ENCODE measurements at places on chromosomes 5 and 9.

DNA sequence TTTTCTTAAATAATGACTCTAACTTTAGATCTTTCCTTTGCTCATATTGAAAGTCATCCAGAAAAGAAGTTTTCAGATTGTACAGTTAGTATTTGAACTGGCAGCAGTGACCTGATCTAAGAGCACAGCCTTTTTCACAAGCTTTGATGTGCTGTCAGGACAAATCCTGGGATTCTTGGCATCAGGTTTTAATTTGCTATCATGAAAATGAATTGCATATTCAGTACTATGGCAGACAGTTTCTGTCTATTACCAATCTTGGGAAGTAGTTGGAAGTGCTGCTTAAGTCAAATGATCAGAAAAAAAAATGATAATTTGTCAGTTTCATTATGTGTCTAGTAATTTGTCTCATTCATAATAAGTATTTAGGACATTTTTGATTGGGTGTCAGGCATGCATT lies 925.6 kb upstream of the ARRDC3 start:
- DNase-seq = no peak

DNA sequence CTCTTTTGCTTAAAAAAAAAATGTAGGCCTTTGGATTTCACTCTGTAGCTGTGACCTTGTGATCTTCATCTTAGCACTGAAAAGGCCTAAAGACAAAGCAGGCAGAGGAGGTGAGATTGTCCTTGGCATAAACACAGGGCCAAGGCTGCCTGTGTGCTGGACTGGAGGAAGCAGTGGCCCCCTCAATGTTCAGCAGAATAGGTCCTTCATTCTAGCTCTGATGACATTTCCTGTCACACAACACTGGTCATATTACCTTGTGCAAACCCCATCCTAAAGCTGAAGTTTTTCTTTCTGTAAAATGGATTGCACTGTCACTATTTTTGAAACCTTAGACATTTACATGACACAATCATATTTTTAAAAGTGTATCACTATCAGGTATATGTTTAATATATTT lies 147.4 kb downstream of the INSYN2B start:
- DNase-seq = no peak

- DNase-seq = no peak
Measured at GRCh38 chr9:19033015-19033414, at the start of gene SAXO1. TSS of gene SAXO1 (minus strand) at chr9:19033209. CDS start at chr9:19032908, 301 bp downstream.

DNA sequence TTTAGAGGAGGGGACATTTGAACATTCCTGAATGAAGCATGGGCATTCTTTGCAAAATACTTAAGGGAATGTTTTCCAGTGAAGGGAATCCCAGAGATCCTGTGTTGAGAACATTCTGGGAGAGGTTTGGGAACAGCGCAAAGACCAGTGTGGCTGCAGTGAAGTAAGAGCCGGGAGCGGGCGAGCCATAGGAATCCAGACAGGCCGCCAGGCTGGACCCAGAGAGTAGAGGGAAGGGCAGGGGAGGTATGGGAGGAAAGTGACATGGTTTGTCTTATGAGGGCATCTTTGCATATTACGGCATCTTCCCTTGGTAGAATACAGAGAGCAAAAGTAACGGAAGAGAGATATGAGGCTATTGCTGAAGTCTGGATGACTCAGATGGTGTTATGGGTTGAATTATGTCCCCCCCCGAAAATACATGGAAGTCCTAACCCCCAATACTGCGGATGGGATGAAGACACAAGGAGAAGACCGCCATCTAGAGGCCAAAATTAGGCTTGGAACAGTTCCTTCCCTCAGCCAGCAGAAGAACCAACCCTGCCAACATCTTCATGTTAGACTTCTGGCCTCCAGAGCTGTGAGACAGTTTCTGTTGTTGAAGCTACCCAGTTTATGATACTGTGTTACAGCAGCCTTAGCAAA lies 268.2 kb downstream of the MAST4 start:
- peak; percentile 1 for DNase-seq

- peak; percentile 45 for DNase-seq
Measured at GRCh38 chr9:103397868-103398600, 402.9 kb downstream of the CYLC2 start.

- DNase-seq = no peak
Measured at GRCh38 chr5:139212906-139213305, 14.7 kb upstream of the SIL1 start.

DNA sequence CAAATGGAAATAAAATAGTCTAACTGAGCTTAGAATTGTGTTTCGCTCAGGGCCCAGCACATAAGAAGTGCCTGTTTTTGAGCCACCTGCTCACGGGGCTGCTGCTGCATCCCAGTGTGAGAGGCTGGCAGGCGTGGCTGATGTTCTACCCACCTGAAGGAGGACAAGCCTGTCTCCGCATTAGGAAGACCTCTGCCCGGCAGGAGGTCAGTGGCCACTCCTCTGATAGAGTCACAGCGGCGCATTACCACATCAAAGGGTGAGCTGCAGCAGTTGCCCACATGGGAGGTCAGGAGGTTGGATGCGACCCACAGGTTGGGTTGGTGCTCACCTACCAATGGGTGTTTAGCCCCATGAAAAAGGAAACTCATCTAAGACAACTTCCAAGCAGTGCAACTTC lies 3.7 kb upstream of the SLC6A7 start:
- DNase-seq = no peak

DNA sequence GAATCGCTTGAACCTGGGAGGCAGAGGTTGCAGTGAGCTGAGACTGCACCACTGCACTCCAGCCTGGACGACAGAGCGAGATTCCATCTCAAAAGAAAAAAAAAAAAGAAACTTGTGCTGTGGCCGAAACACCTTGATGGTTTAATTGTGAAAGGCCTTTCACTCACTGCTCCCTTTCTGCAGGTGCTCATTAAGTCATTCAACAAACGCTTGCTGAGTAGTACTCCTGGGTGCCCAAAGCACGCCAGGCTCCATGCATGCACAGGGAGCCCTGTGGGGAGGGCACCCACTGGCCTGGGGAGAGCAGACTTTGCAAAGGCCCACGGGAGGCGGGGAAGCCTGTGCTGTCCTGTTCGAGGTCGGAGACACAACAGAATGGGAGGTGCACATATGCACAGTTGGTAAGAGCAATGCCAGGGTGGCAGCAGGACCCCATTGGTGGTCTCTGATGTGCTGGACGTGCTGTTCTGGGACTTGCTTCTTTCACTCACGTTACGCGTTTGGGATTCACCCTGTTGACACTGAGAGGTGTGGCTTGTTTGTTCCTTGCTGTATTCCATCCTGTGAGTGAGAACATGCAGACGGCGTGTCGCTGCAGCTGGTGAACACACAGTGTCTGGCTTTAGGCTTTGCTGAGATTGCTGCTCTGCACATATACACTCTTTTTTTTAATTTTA lies 3.0 kb upstream of the ENTPD2 start:
- peak; percentile 32 for DNase-seq

DNA sequence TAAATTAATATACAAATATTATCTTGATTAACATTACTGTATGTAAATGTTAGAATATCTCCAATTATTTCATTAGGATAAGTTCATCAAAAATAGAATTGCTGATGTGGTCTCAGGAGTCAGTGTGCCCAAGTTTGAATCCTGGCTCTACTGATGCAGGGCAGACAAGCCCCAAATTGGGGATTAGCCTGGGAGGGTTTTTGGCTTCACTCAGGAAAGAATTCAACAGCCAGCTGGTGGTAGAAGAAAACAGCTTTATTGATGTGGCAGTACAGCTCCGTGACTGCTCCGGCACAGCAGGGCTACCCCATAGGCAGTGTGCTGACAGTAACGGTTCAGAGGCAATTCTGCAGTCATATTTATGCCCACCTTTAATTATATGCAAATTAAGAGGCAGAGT lies 32.5 kb downstream of the COL27A1 start:
- no peak for DNase-seq

DNA sequence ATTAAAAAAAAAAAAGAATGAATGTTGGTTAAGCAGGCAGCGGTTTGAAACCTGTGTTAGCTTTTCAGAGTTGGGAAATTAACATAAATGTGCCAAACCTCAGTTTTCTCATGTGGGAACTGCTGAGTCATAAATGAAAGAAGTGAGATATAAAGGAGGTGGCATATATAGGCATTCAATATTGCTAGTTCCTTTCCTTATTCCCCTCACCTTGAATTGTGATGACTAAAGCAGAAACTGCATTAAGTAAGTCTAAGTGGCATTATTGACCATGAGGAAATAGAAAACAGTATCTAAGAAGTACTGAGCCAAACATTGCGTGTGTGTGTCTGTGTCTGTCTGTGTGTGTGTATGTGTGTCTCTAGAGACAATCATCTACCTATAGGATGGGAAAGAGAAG lies 691.2 kb downstream of the TLR4 start:
- no peak for DNase-seq

GRCh38 chr9:98287384-98287783 lies 31.9 kb upstream of the TBC1D2 start:
- no peak for DNase-seq

- DNase-seq = no peak
Measured at GRCh38 chr5:108382784-108383330, 959 bp upstream of the FBXL17 start.

DNA sequence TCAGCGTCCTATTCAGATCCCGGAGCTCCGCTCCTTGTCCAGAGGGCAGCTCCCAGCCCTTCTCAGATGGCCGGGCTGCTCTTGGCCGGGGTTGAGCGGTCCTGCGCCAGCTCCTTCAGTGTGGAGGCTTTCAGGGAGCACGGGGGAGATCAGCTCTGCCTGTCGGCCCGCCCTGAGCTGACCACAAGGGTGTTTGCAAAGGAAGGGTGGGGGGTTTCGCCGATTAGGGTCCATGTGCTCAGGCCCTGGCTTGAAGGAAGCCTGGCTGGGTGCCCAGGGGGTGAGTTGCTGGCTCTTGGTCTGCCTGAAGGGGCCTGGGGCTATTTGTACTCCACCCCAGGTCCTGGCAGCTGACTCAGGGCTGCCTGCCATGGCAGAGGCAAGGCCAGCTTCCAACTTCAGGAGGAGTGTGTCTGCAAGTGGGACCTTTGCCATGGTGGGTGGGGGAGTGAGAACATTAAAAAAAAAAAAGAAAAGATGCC lies 250.1 kb upstream of the KLF4 start:
- peak; percentile 81 for DNase-seq

DNA sequence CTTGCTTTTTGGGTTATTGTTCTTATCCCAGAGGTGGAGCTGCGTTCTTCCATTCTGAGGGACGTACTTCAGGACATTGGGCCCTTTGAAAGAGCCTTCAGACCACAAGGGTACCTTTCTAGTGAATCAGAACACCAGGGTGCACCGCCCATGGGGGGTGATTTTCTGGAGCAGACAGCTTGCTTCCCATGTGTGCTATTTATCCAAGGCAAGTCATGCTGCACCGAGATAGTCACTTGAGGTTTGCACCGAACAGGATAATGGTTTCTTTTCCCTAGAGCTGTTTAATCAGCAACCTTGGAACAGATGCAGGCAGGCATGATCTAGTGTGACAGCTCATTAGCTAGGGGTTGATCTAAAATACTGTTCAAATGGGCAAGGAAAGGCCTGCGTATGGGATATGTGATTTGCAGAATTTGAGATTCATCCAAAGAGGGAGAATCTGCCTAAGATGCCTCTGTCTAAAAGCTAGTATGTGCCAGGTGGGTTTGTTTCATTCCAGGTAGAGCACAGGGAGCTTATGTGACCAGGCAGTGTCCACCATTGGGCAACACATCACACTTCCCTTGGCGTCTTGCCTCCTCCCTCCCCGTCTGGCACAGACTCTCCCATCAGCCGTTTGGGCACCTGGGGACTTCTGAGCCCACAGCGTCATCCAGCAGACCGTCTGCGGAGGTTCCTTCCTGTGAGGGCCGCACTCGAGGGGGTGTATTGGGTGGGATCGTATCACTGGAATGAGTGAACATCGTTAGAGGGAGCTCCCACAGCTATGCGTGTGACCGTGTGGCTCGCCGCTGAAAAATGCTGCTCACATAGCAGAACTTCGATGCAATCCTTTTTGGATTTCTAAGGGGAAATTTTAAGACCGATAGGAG lies 23.0 kb downstream of the ABL1 start:
- DNase-seq = peak; percentile 15

DNA sequence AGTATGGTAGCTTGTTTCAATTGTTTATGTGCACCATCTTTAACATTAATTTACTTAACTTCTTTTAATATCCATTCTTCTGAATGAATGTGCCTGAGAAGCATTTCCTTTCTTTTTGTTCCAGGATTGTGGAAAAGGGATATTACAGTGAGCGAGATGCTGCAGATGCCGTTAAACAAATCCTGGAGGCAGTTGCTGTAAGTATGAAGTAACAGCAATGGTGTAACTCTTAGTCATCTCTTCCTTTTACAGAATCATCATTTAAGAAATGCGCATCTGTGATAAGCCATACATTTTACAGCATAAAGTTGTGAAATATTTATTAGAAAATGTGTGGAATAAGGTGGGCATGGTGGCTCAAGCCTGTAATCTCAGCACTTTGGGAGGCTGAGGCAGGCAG lies 117.7 kb downstream of the STARD4 start:
- DNase-seq = peak; percentile 30

DNA sequence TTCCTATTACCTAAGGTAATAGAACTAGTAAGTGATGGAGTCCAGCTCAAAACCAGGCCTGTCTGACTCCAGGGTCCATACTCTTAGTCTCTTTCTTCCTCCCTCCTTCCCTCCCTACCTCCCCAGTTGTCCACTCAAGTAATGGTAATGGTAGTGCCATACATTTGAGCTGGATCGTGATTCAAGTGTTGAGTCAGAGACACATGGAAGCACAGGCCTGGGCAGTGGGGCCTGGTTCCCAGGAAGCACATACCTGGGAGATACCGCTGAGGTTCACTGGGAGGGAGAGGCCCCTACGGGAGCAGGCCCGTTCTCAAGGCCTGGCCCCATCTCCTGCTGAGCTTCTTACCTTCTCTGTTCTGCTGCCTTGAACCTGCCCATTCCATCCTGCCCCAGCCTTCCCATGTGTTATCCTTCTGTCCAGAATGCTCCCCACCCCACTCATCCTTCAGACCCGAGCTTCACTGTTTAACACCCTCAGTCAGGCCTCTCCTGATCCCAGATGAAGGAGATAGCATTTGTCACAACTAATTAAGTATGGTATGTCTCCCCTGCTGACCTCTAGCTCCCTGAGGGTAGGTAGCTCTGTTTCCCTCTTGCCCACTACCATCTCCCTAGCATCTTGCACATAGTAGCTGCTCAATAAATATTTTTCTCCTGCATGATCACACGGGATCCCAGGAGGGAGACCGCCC lies 13.8 kb downstream of the URM1 start:
- DNase-seq = no peak

Data from PC-3 (cell line).